PC-9 (cell line): ENCODE measurements at places on chromosomes 13 and 19.

DNA sequence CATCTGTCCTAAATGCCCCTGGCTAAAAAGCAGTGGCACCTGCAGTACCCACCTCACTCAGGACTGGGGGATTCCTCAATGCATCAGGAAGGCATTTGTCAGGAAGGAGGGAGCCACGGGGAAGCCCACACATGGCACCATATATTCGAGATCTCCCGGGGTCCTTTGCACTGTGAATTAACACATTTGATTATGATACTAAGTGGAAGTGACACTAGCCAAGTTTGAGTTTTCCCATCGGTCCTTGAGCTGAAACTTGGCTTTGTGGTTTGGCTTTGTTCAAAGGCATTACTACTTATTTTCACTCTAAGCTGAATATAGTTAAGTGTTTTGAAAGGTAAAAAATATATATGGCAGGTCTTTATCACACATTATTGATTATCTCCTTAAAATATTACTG is 168.7 kb upstream of the MYO16 start:
- H3K27ac ChIP-seq, result no peak overlapping the region
- H3K36me3 ChIP-seq, result no peaks in the 10 kb centered on the region
- H3K27me3 ChIP-seq, result no peaks in the 10 kb centered on the region
- H3K4me1 ChIP-seq, result no peaks in the 10 kb centered on the region
- no peak for DNase-seq

- no peak overlapping the region for H3K27ac ChIP-seq
- H3K4me3 ChIP-seq, result no peak overlapping the region
- no peaks in the 10 kb centered on the region for H3K36me3 ChIP-seq
- no peaks in the 10 kb centered on the region for H3K4me1 ChIP-seq
Measured at GRCh38 chr13:39637890-39638289, 17.6 kb upstream of the COG6 start.

GRCh38 chr19:55246462-55247451 is 12.1 kb downstream of the PPP6R1 start:
- H3K36me3 ChIP-seq, result peaks cover 16% of the 10 kb centered on the region
- no peak overlapping the region for H3K4me3 ChIP-seq
- peaks cover 37% of the 10 kb centered on the region for H3K4me1 ChIP-seq
- no peak overlapping the region for H3K27ac ChIP-seq
- DNase-seq, result no peak
- H3K27me3 ChIP-seq, result no peaks in the 10 kb centered on the region

DNA sequence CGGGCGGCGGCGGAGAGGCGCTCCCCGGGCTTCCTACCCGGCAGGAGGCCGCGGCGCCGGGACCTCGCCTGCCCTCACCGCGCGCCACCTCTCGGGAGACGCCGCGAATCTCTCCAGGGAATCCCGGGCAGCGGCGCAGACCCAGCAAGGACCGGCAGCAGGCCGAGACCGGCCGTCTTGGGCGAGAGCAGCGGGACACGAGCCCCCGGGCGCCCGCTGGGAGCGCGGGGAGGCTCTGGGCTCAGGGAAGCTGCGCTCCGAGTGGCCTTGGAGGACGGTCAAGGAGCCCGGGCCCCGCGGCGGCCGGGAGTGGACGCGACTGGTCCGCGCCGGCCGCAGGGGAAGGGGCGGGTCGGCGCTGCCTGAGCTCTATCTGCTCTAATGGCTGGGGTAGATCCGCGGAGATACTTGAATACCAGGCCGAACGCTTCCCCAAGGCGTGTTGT is 14.7 kb downstream of the CDX2 start:
- no peak for DNase-seq
- peaks cover 46% of the 10 kb centered on the region for H3K4me1 ChIP-seq
- no peaks in the 10 kb centered on the region for H3K36me3 ChIP-seq
- H3K27me3 ChIP-seq, result no peaks in the 10 kb centered on the region
- H3K4me3 ChIP-seq, result no peak overlapping the region
- H3K27ac ChIP-seq, result no peak overlapping the region

- no peak for DNase-seq
- no peaks in the 10 kb centered on the region for H3K27me3 ChIP-seq
- no peak overlapping the region for H3K27ac ChIP-seq
- H3K36me3 ChIP-seq, result no peaks in the 10 kb centered on the region
Measured at GRCh38 chr13:44133626-44134025, 240.0 kb upstream of the SERP2 start.

DNA sequence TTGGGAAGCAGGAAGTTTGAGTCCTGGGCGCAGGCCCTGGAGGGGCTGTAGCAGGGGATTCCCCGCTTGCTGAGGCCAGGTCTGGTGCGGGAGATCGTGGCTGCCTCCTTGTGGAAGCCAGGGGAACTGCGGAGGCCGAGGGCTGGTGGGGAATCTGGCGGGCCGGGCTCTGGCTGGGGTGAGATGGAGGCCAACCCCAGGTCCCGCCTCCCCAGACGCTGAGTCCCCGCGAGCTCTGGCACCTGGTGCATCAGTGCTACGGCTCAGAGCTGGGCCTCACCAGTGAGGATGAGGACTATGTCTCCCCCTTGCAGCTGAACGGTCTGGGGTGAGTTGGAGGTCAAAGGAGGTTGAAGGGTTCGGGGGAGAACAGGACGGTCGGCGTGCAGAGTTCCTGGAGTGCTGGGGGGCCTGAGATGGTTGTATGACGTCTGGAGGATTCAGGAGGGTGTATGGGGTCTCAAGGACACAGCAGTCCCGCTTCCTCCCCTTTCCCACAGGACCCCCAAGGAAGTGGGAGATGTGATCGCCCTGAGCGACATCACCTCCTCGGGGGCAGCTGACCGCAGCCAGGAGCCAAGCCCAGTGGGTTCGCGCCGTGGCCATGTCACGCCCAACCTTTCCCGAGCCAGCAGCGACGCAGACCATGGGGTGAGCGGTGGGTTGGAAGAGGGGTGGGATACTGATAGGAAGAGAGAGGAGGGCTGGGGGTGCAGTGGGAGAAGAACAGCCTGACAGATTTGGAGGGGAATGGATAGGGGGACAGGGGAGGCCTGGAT is 13.1 kb downstream of the GRAMD1A start:
- H3K36me3 ChIP-seq, result no peaks in the 10 kb centered on the region; the same call in 1 of the 2 replicates
- H3K4me3 ChIP-seq, result no peak overlapping the region
- no peaks in the 10 kb centered on the region for H3K4me1 ChIP-seq
- H3K27me3 ChIP-seq, result no peaks in the 10 kb centered on the region
- no peak overlapping the region for H3K27ac ChIP-seq

- H3K27me3 ChIP-seq, result no peaks in the 10 kb centered on the region
- H3K36me3 ChIP-seq, result no peaks in the 10 kb centered on the region
- no peaks in the 10 kb centered on the region for H3K4me1 ChIP-seq
- no peak overlapping the region for H3K4me3 ChIP-seq
- no peak for DNase-seq
Measured at GRCh38 chr13:46468570-46469463, 81.8 kb upstream of the RUBCNL start.

DNA sequence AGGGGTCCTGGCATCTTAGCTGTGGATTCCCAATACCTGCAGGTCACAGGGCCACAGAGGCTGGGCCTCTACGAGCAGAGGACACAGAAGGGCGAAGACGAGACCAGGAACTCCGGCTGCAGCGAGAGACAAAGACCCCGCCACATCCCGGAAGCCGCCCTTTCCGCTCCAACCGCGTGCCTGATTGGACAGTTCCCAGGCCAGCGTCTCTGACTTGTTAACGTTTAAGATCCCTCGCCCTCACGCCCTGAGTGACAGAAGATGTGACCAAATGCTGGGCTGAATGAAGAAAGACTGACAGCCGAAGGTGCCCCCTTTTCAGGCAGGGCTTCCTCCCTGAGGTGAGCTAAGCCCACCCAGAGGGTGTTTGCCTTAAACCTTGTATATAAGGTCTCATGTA is at the start of gene ZNF98:
Gene ZNF98, minus strand, starts transcription at position 136 of the 400 bp plus-strand sequence. Its CDS starts 122 bp downstream, at position 14.
- H3K4me3 ChIP-seq, result no peak within 1 kb of the TSS
- H3K27ac ChIP-seq, result no peak within 1 kb of the TSS
- no peak for DNase-seq
- H3K4me1 ChIP-seq, result no peaks in the 10 kb centered on the region
- H3K36me3 ChIP-seq, result no peaks in the 10 kb centered on the region

GRCh38 chr13:83100237-83100636 is 782.0 kb downstream of the SLITRK1 start:
- DNase-seq, result no peak
- H3K27me3 ChIP-seq, result no peaks in the 10 kb centered on the region
- no peaks in the 10 kb centered on the region for H3K36me3 ChIP-seq
- H3K27ac ChIP-seq, result no peak overlapping the region
- H3K4me1 ChIP-seq, result no peaks in the 10 kb centered on the region
- H3K4me3 ChIP-seq, result no peak overlapping the region

GRCh38 chr19:43470288-43470687 is 4.9 kb upstream of the LYPD3 start:
- no peaks in the 10 kb centered on the region for H3K36me3 ChIP-seq
- peaks cover 60% of the 10 kb centered on the region for H3K4me1 ChIP-seq
- no peak overlapping the region for H3K4me3 ChIP-seq
- no peak overlapping the region for H3K27ac ChIP-seq
- peak; percentile 53 for DNase-seq

GRCh38 chr19:49862391-49863253 is 4.8 kb downstream of the PNKP start:
- no peaks in the 10 kb centered on the region for H3K27me3 ChIP-seq
- H3K36me3 ChIP-seq, result peaks cover 21% of the 10 kb centered on the region
- no peak overlapping the region for H3K4me3 ChIP-seq
- no peak overlapping the region for H3K27ac ChIP-seq
- DNase-seq, result no peak
- H3K4me1 ChIP-seq, result peaks cover 22% of the 10 kb centered on the region

- H3K4me3 ChIP-seq, result no peak overlapping the region
- no peaks in the 10 kb centered on the region for H3K27me3 ChIP-seq
- no peak overlapping the region for H3K27ac ChIP-seq
- H3K4me1 ChIP-seq, result no peaks in the 10 kb centered on the region
- no peak for DNase-seq
Measured at GRCh38 chr13:93039131-93039530, 187.5 kb upstream of the GPC6 start.

- no peaks in the 10 kb centered on the region for H3K4me1 ChIP-seq
- no peak for DNase-seq
- 0 out of 2 replicates have a peak, but pooled peaks cover 4% of the 10 kb centered on the region for H3K27me3 ChIP-seq
- no peak overlapping the region for H3K4me3 ChIP-seq
- no peak overlapping the region for H3K27ac ChIP-seq
Measured at GRCh38 chr13:99800951-99801350, 170.6 kb downstream of the ZIC5 start.

DNA sequence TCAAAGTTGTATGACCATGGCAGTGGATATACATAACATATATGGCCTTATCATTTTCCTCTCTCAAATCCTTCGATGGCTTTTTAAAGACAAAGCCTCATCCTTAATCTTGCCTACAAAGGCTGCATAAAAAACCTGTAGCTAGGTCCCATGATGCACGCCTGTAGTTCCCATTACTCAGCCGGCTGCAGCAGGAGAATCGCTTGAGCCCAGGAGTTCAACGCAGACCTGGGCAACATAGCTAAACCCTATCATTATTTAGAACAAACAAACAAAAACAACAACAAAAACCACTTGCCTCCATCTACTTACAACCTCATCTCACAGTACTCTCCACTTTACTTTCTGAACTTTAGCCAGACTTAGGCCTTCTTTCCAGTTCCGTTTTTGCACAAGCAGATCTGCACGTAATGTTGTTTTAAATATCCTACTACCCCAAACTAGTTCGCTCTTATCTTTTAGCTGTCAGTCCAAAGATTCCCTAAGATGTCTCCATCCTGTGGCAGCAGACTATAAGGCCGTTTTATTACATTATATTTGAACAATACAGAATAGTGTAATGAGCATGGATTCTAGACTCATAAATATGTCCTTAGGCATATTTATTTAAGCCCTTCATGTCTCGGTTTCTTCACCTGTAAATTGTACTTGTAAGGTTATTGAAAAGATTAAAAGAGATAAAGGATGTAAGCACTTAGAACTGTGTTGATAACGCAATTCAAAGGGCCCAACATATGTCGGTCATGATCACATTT is 969 bp upstream of the POMP start:
- peak overlapping the region; percentile 96 for H3K4me3 ChIP-seq
- H3K27me3 ChIP-seq, result no peaks in the 10 kb centered on the region
- no peak for DNase-seq
- peak overlapping the region; percentile 76 for H3K27ac ChIP-seq

DNA sequence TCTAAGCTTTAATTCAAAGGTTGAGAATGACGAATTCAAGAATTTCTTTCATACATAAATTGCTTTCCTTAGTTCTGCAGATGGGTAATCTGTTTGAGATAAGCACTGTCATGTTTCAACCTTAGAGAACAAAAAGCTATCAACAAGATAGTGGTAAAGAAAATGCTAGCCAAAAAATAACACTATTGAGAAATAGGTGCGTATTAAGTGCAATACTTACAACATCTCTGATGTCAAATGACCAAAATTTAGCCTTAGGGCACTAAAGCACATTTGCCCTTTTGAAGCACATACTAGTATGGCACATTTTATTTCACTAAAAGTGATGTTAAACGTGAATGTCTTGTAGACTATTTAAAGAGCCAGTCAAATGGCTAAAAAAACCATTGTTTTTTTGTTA is 4.9 kb downstream of the KBTBD6 start:
- H3K27ac ChIP-seq, result no peak overlapping the region
- no peak overlapping the region for H3K4me3 ChIP-seq

DNA sequence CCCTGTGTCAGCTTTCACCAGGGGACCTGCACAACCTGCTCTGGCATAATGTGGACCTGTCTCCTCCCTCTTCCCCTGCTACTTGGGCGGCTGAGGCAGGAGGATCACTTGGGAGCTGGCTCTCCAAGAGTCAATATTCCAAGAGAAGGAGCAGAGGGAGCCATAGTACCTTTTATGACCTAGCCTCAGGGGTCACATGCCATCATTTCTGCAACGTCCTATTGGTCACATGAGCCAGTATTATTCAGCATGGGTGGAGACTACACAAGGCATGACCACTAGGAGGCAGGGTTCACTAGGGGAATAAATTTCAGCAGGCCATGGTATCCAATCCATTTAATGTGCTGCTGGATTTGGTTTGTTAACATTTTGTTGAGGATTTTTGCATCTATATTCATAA is 12.0 kb upstream of the SHFL start:
- no peaks in the 10 kb centered on the region for H3K36me3 ChIP-seq
- no peak for DNase-seq
- no peak overlapping the region for H3K27ac ChIP-seq
- H3K4me3 ChIP-seq, result no peak overlapping the region
- peaks cover 78% of the 10 kb centered on the region for H3K27me3 ChIP-seq

DNA sequence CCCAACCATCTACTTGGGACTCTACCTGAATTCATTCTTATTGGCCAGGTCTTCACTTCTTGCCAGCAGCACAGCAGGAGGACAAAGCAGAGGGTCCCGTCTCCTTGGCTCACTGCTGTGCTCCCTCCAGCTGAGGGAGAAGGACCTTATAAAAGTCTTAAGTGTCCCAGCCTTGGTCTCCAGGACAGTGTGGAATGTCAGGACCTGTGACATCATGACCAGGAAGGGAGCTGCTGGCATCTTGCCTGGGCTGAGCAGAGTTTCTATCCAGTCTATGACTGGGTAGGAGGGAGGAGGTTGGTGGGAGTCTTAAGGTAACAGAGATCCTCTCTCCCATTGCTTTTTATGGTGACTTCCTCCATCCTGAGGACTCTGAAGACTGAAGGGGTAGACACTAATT is 56.6 kb upstream of the ANKRD10 start:
- no peaks in the 10 kb centered on the region for H3K36me3 ChIP-seq
- H3K27me3 ChIP-seq, result no peaks in the 10 kb centered on the region
- H3K27ac ChIP-seq, result no peak overlapping the region
- no peak for DNase-seq
- H3K4me3 ChIP-seq, result no peak overlapping the region
- peaks cover 15% of the 10 kb centered on the region for H3K4me1 ChIP-seq

GRCh38 chr13:24053519-24054251 is 106.8 kb upstream of the SPATA13 start:
- no peak overlapping the region for H3K4me3 ChIP-seq
- no peaks in the 10 kb centered on the region for H3K36me3 ChIP-seq
- peak; percentile 78 for DNase-seq

- no peaks in the 10 kb centered on the region for H3K27me3 ChIP-seq
- peak within 1 kb of the TSS; percentile 88 for H3K4me3 ChIP-seq
Measured at GRCh38 chr19:53394974-53395839, at the start of gene ZNF765. Gene ZNF765, plus strand, starts transcription at chr19:53395149. Its CDS starts 2,867 bp downstream, at chr19:53398016.
